ENCODE measurements at places on chromosomes 16 and 17.

DNA sequence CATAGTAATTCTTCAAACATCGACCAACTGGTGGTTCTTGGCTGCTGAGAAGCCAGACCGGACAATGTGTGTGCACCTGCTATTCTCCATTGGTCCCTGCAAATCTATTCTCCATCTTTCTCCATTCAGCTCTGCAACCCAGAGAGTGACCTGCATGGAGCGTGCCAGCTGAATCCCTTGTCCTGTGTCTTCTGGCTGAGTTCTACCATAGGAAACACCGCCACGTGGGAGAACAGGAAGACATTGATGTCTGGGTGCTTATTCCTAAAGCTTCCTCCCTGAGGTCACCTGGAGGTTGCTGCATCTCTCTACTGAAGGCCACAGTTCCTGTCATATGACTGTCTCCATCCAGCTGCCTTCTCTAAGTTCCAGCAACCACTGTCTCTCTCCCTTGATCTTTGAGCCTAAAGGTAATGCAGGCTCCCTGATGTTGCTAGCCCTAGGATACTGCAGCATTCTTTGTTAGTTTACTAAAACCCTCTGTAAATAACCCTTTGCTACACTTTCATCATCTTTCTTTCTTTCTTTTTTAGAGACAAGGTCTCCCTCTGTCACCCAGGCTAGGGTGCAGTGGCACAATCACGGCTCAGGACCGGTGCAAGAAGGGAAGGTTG, 10.6 kb upstream of the SMG1 start:
- DNase-seq, result no peak

DNA sequence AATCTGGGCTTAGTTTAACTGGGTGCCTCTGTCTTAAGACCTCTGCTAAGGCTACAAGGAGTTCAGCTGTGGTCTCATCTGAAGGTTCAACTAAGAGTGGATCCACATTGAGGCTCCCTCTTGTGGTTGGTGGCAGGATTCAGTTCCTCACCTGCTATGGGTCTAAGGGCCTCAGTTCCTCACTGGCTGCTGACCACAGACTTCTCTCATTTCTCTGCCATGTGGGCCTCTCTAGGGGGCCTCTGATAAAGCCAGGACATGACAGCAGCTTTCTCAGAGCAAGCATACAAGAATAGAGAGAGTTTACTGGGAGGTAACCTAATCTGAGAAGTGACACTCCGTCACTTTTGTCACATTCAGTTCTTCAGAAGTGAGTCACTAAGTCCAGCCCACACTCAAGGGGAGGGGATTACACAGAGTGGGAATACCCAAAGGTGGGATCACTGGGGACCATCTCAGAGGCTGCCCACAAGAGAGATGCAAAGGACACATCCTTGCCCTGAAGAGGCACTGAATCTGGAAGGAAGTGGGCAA, 19.2 kb upstream of the ABAT start:
- DNase-seq, result peak; percentile 49

GRCh38 chr17:60079401-60080243, 901 bp upstream of the HEATR6 start:
- DNase-seq, result no peak

DNA sequence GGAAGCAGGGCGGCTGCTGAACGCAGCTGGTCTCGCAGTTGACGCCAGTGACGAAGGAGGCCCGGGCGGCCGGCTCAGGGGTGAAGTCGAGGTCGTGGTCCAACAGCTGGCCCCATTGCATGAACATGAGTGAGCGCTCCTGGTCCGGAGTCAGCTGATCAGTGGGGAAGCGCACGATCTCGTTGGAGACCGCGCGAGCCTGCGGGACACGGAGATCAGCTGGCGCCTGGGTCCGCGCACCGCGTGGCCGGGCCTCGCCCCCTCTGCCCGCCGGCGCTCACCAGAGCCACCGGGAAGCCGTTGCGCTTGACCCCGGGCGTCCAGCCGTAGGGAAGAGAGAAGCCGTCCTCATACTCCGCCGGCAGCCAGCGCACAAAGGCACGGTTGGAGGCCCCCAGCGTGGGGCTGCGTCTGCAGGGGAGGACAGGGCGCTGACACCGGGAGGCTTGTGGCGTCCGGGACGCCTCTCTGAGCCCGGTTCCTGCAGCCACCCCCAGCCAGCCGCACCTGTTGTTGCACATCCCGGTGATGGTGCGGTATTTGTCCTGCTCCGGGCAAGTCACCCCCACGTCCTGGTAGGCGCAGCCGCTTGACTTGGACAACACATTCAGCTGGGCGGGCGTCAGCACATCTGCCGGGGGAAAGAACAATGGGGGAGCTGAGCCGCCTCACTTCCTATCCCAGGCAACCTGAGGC, 1.6 kb downstream of the MPO start:
- peak; percentile 48 for DNase-seq

DNA sequence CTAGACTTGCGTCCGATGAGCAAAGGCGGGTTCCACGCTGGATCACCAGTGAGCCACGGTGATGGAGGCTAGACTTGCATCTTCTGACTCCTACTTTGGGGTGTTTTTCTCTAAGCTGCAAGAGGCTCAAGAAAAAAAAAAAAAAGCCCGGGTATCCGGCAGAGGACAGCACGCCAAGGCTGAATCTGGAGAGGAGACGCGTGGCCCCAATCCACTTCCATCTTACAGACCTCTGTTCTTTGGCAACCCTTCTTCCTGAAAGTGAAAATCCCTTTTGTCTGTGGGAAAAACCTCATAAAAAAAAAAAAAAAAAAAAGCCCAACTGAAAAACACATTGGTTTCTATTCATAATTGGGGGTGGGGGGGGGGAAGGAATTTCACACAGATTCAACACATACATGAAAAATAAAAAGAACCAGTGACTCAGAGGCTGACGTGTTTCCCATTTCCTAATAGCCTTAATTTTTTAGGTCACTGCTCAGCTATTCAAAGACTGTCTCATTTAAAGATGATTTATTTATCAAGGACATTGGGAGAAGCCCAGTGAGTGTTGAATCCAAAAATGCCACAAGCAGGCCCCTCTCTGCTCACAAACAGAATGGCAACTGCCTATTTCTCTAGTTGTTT, 258.3 kb downstream of the FOXL1 start:
- no peak for DNase-seq

- DNase-seq, result no peak
Observed at GRCh38 chr17:17972952-17973254, 241 bp downstream of the DRC3 start.

DNA sequence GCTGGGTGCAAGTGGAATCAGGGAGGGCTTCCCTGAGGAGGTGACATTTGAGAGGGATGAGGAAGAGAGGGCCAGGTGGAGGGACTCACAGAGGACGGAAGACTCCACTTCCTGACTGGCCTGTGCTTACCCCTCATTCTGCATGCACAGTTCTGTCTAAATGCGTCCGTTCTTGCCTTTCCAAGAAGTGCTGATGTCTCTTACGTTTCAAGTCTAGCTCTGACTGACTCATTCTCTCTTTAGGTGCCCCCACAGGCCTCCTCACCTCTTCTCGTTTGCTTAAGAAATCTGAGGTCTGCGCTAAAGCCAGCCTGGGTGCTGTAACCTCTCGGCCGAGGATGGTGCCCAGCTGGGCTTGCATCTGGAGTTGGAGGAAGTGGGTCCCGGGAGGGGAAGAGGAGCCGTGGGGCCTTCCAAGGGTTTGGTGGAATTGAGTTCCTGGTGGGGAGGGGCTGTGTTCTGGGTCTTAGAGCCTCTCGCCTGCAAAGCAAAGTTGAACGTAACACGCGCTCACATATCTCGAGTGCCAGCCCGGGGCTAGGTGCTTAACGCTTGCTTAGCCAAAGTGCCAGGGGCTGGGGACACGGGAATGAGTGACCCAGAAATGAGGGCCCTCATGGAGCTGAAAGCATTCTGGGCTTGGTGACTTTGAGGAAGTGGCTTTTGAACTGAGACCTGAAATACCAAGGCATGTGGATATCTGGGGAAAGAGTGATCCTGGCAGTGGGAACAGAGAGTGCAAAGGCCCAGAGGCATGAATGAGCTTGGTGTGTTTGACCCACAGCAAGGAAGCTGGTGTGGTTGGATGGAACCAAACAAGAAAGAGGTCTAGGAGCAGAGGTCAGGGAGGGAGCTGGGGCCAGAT, 4.8 kb downstream of the IL4R start:
- DNase-seq, result peak; percentile 20

DNA sequence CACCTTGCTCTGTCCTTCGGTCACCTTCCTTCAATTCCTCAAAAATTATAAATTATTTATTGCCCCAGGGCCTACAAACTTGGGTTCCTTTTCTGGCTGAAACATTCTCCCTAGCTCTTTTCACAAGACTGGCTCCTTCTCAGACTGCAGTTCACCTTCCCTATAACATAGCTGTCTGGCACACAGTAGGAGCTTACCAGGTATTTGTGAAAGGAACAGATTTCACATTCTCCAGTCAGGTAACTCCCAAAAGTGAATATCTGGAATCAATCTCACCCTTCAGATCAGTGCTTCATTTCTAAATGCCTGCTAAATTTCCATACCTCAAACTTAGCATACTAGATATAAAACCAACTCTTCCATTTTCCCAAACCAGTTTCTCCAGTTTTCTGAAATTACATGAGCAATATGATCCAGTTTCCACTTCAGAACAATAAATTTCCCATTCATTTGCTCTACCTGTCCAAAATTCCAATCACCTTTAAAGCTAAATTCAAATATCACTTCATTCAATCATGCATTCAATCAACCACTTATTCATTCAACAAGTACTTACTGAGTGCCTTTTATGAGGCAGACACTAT, 6.1 kb downstream of the RFFL start:
- DNase-seq, result no peak

DNA sequence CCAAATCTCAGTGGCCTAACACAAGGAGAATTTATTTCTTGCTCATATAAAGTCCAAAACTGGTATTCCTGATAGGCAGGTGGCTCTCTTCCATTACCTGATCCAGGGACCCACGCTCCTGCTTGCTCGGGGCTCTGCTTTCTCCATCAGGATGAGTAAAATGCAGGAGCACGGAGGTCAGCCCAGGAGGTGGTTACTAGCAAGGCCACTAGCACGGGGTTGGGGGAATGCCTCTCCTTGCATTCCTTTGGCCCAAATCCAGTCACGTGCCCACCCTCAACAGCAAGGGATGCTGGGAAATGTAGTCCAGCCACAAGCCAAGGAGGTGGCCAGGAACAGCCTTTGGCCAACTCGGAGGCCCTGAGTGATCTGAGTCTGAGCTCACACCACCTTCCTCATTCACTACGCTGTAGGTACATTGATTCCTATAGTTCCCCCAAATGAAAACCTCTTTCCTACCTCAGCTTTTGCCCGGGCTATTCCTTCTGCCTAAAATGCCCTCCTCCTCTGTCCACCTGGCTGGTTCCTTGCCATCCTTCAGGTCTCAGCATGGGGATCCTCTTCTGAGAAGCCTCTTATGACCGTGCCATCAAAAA, 38.3 kb upstream of the HAPSTR1 start:
- DNase-seq, result no peak

GRCh38 chr16:11057711-11058345, 113.5 kb downstream of the CLEC16A start:
- DNase-seq, result no peak

DNA sequence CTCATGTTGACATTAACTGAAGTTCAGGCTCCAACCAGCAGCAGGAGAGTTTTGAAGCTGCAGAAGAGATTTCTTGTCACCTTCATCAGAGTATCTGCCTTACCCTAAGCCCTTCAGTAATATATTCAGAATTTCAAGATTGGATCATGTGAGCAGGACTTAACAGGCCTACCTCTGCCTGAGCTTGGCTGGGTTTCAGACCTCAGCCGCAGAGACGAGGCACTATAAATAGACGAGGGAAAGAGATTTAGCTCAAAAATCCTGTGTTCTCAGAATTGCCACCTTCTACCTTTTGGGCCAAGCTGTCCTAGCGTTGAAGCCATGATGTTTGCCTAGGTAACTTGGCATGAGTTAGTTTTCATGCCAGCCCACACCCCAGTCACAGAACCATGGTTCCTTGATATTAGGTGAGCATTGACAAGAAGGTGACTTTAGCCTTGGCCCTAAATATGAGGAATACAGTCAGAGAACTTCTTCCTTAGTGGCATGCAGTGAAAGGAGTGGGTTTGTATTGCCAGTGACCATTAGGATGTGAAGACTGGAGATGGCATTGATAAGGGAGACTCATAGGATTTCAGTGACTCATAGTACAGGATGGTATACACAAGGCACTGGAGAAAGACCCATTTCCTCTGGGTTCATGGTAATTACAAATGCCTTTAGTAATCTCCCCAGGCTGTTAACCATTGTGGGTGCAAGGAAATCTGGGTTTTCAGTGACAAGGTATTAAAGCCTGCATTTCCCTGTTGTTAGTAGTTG, 224.3 kb downstream of the MSI2 start:
- DNase-seq, result no peak

GRCh38 chr16:48047720-48048119, 108.1 kb downstream of the ABCC12 start:
- DNase-seq, result no peak

- peak; percentile 24 for DNase-seq
Observed at GRCh38 chr16:84423416-84423837, 55.1 kb downstream of the ATP2C2 start.

DNA sequence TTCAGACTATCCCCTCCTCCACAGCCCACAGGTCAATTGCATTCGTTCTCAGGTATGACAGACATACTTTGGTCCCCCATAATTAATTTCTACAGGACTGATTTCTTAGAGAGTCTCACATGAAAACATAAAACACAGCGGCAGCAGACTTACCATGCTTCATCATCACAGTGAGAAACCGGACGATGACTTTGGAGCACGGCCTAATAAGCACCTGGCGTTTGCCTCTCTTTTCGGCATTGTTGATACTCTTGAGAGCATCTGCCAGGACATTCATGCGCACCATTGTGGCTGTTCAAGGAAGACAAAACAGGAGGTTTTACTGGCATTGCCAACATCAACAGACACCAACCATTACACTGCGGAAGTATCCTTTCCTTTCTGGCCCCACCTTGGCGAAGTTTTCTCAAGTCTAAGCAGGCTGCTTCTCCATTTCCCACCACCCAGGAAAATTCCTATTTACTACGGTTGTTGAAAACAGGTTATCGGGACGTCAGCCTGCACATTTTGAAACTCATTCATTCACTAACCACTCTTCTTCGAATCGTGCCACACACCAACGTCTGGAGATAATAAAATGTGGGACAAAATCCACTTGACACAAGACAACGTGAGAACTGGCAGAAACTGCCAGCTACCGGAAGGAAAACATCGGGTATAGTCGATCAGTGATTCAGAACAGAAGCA, 1.2 kb downstream of the RPS15A start:
- no peak for DNase-seq

DNA sequence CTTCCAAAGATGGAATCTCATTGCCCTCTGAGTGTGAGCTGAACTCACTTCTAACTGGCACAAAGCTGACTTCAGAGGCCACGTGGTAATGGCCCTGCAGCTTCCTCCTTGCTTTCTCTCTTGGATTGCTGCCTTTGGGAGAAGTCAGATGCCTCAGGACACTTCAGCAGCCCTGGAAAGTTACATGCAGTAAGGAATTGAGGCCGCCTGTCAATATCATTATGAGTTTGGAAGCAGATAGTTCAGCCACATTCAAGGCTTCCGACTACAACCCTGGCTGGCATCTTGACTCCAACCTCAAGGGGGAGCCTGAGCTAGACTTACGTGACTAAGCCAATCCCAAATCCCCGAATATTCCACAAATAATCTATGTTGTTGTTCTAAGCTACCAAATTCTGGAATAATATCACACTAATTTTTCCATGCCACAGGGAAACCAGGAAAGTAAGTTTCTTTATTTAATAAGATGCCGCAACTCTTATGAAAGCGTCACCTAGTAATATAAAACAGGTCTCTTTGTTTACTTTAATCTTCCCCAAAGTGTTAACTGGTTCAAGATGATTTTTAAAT, 13.6 kb downstream of the CEP20 start:
- no peak for DNase-seq

Measured in CD4-positive, alpha-beta T cell (primary cell).